ENCODE measurements at places on chromosomes 4 and X.
A peak's percentile ranks its signal among the peaks of the same experiment; 100 is the strongest.

DNA sequence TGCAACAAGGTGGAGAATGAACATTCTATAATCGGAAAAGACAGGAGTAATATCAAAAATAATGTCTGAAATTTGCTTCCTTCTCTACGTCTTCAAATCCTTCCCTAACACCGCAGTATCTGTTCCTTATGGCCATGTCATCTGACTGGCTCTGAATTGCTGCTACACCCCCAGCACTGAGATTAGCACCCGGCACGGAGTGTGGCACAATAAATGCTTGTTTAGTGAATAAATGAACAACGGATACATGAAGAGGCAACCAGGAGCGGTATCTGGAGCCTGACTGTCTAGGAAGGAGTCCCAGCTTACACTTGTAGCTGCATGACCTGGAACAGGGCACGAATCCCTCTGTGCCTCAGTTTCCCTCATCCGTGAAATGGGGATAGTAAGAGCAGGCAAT, 164.3 kb downstream of the AFAP1 start:
- no peak for DNase-seq

- peak; percentile 43 for DNase-seq
Observed at GRCh38 chrX:39309018-39309635, 507.9 kb downstream of the MID1IP1 start.

DNA sequence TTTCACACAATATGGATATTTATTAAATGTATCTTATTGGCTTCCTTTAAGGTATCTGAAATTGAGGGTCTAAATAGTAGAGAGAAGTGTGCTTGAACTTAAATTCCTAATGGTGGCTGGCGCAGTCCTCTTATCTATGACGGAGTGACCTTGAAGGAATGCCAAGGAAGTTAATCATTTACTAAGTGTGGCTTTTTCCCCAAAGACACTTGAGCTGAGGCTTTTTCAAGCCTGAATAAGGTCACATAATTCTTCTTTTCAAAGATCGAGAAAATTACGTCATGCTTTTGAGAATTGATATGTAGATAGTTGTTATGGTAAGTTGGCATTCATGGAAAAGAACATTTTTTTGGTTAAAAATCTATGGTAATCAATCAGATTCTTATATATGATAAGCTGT, 11.7 kb upstream of the PRPS2 start:
- no peak for DNase-seq

- DNase-seq, result no peak
Observed at GRCh38 chrX:110171442-110171841, 146.4 kb downstream of the AMMECR1 start.

GRCh38 chrX:106649523-106650428, 38.0 kb downstream of the RADX start:
- no peak for DNase-seq

- DNase-seq, result no peak
Observed at GRCh38 chrX:150185766-150186165, 177.4 kb upstream of the MAMLD1 start.

DNA sequence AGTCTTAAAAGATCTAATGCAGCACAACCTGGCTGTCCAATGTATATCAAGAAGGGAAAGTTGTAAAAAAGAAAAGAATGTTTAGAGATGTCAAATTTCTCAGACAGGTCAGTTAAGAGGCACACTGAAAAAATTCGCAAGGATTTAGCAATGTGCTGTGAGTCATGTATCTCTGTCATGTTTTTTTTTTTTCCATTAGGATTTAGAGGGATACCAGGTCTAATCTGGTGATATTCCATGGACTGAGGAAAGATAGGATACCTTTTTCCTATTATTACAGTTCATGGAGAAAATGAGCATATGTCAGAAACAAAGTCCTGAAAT, 815.4 kb upstream of the PCDH10 start:
- no peak for DNase-seq

GRCh38 chr4:1018147-1019020, 7.0 kb downstream of the FGFRL1 start:
- DNase-seq, result no peak

DNA sequence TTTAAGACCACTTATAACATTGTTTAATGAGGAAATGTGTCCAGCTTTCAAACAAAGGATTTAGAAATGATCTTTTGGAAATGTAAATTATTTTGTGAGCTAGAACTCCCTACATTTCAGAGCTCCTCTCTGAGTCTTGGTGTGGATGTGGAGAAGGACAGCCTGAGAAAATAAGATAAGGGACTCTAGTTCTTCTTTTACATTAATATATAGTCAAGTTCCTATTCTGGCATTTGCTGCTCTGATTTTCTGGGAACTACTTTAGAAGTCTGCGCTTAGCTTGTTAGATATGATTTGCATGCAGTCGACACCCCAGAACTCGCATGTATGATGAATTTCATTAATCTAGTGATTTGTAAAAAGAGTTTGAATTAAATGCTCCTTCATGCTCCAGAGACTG, 45.5 kb downstream of the TSPAN7 start:
- no peak for DNase-seq

DNA sequence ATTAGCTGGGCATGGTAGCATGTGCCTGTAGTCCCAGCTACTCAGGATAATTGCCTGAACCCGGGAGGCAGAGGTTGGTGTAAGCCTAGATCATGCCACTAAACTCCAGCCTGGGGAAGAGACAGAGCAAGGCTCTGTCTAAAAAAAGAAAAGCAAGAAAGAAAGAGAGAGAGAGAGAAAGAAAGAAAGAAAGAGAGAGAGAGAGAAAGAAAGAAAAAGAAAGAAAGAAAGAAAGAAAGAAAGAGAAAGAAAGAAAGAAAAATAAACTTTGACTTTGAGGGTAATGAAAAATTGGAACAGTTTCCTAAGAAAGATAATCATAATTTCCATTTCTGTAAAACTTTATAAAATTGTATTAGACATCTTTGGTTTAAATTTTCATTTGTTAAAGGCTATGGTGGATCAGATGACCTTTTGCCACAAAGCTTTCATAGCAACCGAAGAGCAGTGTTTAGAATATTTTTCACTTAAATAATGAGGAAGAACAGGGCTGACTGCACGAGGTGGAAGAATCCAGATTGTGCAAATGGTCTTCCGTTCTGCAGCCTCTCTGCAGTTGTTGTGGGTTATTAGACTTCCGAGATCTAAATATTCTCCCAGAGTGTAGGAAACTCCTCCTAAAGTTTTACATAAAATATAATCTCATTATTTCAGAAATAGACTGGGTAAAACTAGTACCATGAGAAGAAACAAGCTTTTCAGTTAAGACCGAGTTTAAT, 55.9 kb downstream of the RBM47 start:
- no peak for DNase-seq

GRCh38 chr4:141375855-141376254, 155.2 kb downstream of the ZNF330 start:
- no peak for DNase-seq

- no peak for DNase-seq
Observed at GRCh38 chr4:7017446-7018048, 25.6 kb upstream of the TADA2B start.

DNA sequence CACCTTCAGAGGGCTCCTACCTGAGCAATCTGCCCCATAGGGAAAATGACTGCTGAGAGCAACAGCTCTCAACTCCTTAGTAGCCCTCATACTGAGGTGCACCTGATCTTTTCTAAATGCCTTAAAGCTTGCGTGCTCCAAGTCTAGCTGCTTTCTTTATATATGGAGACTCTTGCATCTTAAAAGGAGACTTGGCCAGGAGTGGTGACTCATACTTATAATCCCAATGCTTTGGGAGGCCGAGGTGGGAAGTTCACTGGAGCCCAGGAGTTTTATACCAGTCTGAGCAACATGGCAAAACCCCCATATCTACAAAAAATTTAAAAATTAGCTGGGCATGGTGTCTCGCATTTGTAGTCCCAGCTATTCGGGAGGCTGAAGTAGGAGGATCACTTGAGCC, 78.1 kb upstream of the TRIM2 start:
- DNase-seq, result no peak

- DNase-seq, result no peak
Observed at GRCh38 chr4:183906739-183907651, 1.9 kb downstream of the STOX2 start.

DNA sequence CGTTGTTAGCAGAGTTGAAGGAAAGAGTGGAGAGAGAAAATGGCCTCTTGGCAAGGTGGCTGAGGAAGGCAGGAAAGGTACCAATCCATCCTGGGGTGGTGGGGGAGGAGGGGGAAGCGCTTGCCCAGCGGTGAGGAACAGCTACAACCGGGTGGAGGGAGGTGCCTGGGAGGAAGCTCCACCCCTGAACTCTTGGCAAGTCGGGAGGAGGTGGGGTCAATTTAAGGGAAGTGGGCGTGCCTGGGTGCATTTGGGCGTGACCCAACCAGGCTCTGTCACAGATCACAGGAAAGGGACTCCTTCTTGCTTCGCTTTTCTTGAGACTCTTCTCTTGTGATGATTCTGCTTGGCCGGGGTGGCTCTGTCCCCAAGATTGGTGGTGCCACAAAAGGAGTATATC, 41.7 kb downstream of the BCORL1 start:
- DNase-seq, result peak; percentile 74

- no peak for DNase-seq
Observed at GRCh38 chrX:24646006-24646405, 1.1 kb downstream of the PCYT1B start.

- DNase-seq, result no peak
Observed at GRCh38 chr4:169795585-169795984, 37.8 kb upstream of the HPF1 start.
